Omental fat pad (tissue), 4 donors: ENCODE measurements at places on chromosomes 2 and 18.

- DNase-seq, result no peak
These were observed 9.8 kb downstream of the RBFA start for GRCh38 chr18:80044072-80044471.

DNA sequence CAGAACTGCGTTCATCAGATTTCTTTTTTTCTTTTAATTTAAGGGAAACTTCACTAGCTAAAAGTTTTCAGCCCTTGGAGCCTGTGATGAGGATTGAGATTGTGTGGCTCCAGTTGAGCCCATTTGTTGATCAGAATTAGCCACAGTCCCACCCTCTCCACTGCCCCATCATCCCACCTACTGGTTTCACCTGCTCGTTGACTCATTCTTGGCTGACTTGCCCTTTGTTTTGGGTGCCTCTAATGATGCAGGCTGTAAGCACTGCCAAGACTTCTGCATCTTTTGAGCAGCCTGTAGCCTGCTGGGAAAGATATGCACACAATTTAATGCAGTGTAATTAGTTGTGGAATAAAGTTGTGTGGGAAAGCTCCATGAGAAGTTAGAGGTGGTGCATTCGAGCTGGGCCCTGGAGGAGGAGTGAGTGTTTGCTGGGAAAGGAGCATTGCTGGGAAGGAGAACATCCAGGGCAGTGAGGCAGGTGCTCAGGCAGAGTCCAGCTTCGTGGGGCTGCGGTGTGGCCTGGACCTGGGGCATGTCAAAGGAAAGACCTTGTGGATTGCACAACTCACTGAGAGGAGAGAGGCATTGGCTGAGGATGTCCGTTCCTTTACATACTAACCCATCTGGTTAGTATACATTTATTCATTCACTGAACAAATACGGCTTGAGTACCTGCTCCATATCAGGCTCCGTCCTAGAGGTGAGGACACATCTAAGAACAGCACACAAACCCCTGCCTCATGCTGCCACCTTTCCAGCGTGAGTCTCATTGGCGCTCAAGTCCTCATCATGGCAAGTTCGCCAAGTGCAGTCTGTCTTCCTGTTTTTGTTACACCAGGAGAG lies 18.2 kb downstream of the ASPRV1 start:
- DNase-seq, result no peak

- DNase-seq, result no peak
These were observed 204.5 kb downstream of the TXNL1 start for GRCh38 chr18:56433919-56434318.

GRCh38 chr2:203681978-203682377 lies 24.5 kb upstream of the CD28 start:
- DNase-seq, result no peak

- no peak for DNase-seq
These were observed 48.8 kb downstream of the FSHR start for GRCh38 chr2:49105506-49105905.

DNA sequence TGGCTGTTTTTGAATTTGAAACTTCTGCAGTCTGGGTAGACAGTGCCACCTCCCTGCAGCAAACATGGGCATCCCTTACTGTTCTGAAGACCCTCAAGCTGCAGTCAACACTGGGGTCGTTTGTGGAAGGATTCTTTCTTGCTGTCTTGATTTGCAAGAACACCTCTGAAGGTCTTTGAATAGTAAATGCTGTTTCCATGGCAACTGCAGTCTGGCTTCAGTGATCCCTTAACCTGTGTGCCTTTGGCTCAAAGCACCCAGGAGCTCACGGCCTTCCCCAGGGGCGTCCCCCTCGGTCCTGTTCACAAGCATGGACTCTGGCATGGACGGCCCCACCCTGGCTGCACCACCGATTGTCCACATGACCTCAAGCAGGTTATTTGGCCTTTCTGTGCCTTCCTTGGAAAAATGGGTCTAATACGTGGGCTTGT lies 38.3 kb downstream of the LRRFIP1 start:
- no peak for DNase-seq

DNA sequence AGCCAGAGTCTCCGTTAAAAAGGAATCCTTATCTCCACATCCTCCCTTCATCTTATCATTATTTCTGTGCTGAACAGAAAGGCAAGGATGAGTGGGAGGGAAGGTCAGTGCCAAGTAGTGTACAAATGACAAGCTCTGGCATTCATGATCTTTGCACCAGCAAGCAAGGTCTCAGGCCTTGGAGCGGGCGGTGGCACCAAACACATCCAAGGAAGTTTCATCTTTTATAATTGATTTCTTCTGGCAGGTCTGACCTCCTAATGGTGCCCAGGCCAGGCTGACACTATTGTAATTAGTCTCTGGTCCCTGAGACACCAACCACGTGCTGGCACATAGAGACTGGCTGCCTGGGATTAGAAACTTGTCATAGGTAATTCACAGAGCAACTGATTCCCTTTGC lies 336.6 kb downstream of the EN1 start:
- no peak for DNase-seq
